ENCODE measurements at places on chromosomes 4 and X.

DNA sequence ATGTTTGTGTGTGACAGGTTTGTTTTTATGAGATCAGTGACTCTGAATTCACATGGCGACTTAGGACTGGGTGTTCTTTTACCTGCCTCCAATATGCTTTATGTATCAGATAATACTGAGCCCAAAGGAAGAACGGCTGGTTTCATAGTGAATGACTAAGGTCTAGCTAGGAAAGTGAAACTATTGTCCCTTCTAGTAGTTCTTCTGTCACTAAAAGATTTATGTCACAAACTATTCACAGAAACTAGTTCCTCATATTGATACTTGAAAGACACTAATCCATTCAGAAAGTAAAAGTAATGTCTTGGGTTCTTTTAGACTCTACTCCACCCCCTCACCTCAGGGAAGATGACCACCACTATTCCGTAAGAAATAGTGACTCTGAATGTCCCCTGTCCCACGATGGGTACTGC lies 81.7 kb downstream of the EGF start:
- DNase-seq, result no peak

DNA sequence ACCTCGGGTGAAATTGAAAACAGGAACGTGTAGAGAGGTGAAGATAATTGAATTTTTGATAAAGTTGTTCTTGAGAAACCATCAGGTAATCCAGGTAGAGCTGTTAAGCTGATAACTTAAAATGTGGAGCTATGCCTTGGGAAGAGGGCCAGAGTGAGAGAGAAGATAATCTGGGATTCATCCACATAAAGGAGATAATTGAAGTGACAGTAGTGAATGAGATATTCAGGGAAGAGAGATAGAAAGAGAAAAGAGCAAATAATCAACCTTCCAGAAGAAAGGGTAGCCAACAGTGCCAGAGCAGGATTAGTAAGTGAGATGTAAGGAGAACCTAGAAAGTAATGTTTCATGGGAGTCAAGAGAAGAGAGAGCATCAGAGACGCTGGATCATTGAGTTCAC lies 297.6 kb downstream of the PACRGL start:
- no peak for DNase-seq

DNA sequence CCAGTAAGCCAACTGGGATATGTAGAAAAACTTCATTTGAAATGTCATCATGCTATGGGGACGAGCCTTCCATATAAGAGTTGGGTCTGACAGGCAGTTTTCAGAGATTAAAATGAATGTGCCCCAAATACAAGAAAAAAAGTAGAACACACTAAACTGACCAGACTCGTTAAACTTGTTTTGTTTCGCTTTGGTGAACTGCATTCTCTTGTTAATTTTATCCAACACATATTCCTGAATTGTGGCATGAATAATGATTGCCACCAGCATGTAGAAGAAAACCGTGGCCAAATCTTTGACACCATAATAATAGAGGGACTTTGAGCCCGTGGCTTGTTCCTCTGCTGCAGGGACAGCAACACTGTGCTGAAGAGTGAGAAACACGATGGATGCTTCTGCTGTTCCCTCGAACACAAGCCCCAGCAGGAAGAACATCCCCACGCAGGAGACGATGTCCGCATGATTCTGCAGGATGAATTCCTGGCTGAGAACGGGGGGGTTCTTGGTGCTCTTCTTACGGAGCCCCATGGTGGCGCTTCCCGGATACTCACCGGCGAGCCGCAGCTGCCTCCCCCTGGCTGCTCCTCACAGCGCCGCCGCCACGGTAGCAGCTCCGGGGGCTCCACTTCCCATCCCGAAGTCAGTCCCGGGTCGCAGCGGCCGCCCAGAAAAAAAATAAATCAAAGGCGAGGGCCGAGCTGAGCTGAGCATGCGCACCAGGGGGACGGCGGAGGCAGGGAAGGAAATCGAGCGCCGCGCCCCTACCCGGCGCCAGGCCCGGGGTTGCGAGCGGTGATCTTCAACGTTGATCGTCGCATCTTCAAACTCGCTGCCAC lies at the start of gene TRAM1L1:
TSS of gene TRAM1L1 (minus strand) at position 711 of the 836 bp plus-strand sequence. CDS start at position 528, 183 bp downstream.
- DNase-seq, result peak; percentile 55

- no peak for DNase-seq
These were observed 98.2 kb downstream of the PJA1 start for GRCh38 chrX:69066966-69067525.

DNA sequence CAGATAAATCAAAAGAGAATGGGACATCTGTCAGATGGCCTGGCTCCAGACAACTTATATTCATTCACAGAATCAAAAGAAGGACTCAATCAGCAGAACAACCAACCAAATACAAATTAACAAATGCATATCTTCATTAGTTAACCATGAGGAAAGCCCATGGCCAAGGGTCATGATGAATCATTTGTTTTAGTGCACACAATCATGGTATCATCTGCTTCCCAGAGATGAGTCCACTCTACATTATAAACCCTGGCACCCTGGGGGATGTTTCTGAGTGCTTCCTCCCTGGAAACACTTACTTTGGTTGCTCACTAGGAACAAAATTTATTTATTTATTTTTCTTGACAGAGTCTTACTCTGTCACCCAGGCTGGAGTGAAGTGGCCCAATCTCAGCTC lies 453.3 kb upstream of the HS3ST1 start:
- no peak for DNase-seq

GRCh38 chr4:73764513-73764912 lies 24.1 kb downstream of the CXCL8 start:
- no peak for DNase-seq

GRCh38 chr4:40251366-40251765 lies 54.5 kb downstream of the RHOH start:
- no peak for DNase-seq

Measured in skin of body (tissue), 3 donors.